ENCODE measurements at places on chromosomes 3 and 15.

DNA sequence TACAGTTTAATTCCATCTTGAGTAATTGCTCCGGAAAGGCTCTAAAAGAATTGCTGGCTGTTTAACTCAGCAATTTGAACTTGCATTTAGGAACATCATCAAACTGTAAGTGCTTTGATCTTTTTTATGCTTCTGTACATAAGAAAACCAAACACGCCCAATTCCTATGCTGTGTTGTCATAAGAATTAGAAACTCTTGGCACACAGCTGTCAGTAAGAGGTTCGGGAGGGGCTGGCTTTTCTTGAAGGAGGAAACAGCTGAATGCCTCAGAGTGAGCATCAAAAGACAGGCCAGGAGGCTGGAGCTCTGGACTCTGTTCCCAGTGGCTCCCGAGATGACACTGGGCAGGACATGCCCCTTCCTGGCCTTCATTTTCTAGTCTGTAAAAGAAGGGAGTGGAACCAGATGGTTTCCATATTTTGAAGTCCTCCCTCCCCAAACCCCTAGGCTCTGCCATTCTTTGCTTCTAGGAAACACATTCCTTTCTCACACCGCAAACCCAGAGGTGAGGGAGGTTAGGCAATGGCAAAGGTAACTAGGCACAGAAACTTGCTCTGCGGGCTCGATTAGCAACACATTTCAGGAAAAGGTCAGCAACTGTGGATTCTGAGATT, 73.7 kb upstream of the DLG1 start:
- no peak for DNase-seq

DNA sequence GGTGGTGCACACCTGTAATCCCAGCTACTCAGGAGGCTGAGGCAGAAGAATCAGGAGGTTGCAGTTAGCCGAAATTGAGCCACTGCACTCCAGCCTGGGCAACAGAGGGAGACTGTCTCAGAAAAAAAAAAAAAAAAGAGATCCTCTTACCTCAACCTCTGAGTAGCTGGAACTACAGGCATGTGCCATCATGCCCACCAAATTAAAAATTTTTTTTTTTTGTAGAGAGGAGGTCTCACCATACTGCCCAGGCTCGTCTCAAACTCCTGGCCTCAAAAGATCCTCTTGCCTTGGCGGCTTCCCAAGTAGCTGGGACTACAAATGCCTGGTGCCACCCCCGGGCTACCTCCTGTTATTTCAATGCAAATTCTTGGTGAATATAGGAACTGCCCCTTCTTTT, 1.5 kb downstream of the UMPS start:
- no peak for DNase-seq

GRCh38 chr3:57755368-57755675, 787 bp upstream of the SLMAP start:
- no peak for DNase-seq

- peak; percentile 57 for DNase-seq
These were observed 263.2 kb downstream of the NR2F2 start for GRCh38 chr15:96593735-96594134.

DNA sequence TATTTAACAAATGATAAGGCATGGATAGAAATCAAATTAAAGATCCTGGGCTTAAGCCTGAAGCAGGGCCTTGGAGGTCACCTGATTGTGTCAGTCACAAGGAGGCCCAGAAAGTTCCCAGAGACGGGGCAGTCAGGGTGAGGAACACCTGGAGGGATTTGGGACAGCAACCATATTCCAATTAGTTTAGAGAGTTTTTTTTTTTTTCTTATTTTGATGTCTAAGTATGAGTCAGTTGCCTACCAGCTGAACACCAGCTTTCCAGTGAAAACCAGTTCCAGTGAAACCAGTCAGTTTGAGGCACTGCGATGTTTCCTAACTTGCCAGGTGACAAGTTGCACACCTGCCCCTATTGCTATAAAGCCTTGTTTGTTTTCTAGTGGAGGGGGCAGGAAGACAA, 350.7 kb upstream of the AZI2 start:
- DNase-seq: peak; percentile 41

- no peak for DNase-seq
These were observed 107.4 kb downstream of the TPRA1 start for GRCh38 chr3:127483005-127483641.

DNA sequence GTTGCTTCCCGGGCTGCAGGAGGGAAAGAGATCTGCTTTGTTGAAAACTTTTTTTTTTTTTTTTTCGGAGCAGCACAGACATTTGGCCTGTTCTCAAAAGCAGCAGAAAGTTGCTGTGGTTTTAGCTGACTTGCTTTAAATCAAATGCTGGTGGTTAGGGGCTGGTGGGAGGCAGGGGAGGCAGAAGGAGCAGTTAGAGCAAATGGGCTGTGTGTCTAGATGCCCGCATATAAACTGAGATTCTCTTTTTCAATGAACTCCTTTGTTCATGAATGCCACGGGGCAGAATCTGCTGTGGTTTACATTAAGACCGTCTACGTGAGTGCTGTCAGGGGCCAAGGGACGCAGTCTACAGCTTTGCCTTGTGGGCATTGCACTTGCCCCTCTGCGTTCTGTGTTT, 95.9 kb downstream of the FLNB start:
- DNase-seq: no peak

GRCh38 chr15:51830276-51830806, 888 bp downstream of the TMOD3 start:
- no peak for DNase-seq

- no peak for DNase-seq
These were observed 928.7 kb downstream of the DIPK2A start for GRCh38 chr3:144900366-144900765.

DNA sequence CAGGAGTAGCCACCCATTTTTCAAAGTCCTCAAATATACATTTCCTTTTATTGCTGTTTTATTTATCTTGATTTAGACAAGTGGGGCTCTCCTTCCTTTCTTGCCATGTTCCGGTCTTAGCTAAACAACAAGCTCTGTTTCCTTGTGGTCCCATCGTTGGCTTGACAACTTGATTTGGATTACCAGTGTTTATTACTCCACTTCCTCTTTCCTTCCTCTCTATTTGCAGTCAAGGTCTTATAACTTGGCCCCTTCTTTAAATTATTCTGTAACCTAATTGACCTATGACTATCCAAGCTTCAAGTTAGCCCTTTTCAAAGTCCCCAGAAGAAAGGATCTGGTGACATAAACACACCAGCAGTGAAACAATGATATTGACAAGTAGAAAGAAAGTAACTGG, 130.6 kb upstream of the STT3B start:
- no peak for DNase-seq

GRCh38 chr15:68431037-68431791, 749 bp downstream of the ITGA11 start:
- DNase-seq: no peak

DNA sequence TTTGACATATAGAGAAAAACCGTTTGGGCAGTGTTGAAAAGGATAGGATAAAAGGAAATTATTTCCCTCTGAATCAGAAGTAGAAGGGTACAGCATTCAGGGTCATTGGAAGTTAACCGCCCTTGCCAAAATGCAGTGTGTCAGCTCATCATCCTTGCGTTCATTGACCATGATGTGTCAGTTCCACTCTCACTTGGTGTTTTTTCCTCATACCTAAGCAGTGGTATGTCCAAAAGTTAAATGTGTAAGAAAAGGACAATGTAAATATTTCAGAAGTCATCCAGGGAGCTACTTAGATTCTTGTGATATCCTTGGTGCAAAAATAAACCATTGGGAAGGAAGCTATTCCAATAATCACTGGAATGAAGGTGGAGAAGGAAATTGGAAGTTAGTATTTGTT, 50.7 kb downstream of the MAP6D1 start:
- no peak for DNase-seq

- peak; percentile 75 for DNase-seq
These were observed 93.9 kb downstream of the RBPMS2 start for GRCh38 chr15:64681424-64682024.

DNA sequence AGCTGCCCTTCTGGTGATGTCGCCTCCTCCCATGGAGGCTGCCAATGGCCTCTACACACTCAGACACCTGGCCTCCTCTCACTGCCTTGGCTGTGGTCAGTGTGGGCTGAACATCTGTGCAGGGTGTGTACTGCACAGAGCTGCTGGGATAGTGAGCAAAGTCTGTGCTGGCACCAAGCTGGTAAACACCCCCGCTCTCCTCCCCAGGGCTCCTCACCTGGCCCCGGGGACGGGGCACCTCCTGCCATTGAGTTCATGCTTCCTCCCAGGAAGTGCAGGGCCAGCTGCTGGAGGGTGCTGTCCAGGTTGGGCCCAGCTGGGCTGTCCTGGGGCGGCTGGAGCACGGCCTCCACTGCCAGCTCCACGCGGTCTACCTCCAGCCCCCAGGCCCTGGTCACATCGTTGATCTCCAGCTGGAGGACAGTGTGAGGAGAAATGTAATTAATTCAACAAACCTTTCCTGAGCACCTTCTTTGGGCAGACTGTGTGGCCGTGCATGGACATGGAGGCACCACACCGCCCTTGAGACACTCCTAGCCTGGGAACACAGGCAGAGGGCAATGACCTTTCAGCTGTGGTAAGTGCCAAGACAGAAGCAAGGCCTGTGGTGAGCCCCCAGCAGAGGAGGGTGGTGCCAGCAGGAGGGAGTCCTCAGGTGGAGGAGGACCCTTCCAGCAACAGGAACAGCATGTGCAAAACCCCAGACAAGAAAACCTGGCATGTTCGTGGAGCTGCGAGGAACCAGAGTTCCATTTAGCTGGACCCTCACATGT, 6.8 kb downstream of the STOML1 start:
- no peak for DNase-seq

DNA sequence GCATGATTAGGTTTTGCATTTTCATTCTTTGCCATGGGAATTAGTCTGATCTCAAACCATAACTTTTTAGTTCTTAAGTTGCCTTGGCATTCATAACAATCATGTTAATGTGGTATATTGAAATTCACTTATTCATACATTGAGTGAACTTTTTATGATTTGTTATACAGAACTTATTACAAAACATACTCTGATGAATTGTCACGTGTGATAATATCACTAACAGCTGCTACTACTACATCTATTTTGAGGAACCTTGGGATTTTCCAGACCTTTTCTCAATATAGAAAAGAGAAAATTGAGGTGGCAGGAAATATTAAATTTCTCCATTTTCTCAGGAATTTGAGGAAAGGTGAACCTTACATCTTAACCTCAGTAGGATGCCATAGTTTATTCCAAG, 9.2 kb downstream of the LXN start:
- no peak for DNase-seq
